ENCODE measurements at places on chromosomes 2 and 18.

DNA sequence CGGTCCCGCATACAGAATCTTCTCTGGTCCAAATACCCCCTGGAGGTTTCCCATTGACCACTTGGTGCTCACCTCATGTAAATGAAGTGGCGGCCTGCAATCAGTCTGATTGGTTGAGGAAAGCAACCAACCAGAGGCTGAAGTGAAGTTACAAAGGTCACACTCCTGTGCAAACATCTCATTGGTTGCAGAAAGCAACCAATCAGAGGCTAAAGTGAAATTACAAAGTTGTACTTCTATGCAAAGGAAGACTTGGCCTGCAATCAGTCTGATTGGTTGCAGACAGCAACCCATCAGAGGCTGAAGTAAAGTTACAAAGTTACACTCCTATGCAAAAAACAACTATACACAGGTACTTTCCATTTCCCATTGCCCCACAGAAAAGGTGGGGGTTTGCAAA lies 2.5 kb upstream of the SP100 start:
- no peak for DNase-seq

GRCh38 chr18:58213440-58213839 lies 169.4 kb downstream of the NEDD4L start:
- DNase-seq, result no peak

DNA sequence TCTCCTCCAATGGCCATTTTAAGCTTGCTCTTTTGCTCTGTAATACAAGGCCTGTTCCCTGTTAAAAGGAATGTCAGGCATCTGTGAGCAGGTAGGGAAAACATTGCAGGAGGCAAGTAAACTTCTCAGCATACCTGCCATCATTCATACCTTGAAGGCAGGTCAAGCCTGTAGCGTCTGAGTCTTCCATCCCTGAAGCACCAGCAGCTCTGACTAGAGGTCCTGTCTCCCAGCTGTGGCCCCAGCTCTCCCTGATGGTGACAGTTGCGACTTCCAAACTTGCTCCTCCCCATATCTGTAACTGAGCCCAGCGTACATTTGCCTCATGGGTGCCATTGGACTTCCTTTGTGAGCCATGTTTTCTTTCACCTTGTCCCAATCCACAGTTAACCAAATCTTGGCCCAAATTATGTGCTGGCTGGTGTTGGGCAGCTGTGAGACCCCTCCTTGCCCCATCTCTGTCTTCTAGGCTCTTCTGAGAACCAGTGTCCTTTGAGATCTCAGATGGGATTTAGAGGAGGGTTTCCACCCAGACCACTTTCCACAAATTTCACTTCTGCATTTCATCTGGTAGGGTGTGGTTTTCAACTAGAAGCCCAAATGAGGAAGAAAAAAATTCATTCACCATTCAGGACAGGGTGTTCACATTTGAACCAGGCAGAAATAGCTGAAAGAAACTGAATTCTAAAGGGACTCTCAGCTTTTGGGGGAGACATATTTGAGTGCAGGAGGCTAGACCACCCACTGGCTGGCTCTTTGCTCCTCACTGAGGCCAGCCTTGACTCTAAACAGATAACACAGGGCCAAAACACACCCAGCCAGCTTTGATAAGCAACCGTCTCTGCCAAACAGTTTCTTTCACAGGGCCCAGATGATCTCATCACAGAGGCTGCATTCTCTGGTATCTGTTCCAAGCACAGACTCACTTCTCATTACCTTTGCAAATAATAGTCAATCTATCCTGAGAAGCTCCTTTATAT lies 66.4 kb upstream of the MSH2 start:
- no peak for DNase-seq

GRCh38 chr2:52404866-52405265 lies 1362.7 kb upstream of the CHAC2 start:
- DNase-seq, result no peak

- DNase-seq, result no peak
These were observed 15.5 kb downstream of the HDLBP start for GRCh38 chr2:241300000-241300399.

- no peak for DNase-seq
These were observed 400.7 kb upstream of the TNP1 start for GRCh38 chr2:217260441-217261115.

GRCh38 chr2:233422649-233423551 lies 68.6 kb downstream of the DGKD start:
- no peak for DNase-seq
